ENCODE measurements at places on chromosomes 12 and 14.

DNA sequence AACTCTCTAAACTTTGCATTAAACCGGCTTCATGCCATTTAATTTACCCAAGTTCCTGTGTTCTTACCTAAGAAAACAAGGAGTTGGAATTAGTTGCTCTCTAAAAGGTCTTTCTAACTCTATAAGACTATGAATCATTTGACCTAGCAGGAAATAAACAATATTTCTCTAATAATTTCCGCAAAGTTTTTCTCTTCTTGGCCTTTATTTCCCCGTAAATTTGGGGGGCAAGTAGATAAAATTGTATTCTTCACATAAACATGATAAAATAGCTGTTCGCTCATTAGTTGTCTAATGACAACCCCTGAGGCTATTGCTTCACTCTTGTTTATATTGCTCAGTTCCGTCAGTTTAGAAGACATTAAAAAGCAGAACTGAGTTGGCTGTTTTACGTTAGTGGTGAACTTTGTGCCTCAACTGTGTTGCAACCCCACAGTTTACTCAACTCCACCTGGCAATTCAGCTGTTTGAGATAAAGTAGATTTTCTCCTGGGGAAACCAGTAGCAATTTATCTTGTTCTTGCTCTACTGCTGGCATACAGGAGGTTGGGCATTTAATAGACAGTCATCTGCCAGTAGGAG, 74.7 kb downstream of the BTG1 start:
- no peak for DNase-seq

DNA sequence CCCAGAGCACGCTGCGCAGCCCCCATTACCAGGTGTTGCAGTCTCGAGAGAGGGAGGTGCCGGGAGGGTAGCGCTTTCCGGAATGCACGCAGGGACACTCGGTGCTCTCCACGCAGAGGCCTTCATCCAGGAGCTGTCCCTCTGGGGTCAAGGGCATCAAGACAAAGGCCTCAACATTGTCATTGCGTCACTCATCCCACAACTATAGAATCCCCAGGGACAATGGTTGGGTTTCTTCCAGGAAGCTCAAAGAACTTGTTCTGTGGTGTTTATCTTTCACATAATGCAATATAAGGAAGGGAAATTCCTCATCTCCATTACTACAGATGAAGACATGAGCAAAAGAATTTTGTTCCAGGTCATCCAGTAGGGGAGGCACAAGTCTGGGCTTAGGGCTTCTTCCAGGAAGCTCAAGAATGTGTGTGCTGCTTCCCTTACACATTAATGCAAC, 52.1 kb downstream of the VWF start:
- peak; percentile 90 for DNase-seq

DNA sequence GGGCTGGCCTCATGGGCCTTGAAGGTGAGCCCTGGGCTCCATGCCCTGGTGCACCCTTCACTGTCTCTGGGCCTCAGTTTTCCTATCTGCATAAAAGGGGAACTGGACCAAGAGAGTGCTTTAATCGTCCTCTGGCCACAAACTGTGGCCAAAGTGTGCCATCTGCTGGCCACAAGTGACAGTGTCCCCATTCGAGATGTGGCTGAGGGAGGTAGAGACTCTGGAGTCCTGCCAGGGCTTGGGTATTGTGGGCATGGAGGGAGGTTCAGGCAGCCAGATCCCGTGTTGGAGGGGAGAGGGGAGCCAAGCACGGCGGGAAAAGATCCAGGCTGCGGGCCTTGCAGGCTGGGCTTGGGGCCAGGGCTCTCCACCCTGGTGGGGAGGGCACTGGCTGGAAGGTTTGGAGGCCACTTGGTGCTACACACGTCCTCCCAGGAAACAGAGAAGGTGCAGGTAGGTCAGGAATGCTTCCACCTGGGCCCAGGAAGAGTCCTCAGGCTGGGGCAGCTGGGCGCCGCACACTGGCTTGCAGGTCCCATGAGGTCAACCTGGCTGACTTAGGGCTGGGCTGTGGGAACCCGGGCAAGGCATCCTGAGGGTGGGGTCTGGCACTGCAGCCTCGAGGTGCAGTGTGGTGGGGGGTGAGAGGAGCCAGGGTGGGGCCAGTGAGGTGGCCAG, 7.3 kb upstream of the KIF26A start:
- peak; percentile 22 for DNase-seq

DNA sequence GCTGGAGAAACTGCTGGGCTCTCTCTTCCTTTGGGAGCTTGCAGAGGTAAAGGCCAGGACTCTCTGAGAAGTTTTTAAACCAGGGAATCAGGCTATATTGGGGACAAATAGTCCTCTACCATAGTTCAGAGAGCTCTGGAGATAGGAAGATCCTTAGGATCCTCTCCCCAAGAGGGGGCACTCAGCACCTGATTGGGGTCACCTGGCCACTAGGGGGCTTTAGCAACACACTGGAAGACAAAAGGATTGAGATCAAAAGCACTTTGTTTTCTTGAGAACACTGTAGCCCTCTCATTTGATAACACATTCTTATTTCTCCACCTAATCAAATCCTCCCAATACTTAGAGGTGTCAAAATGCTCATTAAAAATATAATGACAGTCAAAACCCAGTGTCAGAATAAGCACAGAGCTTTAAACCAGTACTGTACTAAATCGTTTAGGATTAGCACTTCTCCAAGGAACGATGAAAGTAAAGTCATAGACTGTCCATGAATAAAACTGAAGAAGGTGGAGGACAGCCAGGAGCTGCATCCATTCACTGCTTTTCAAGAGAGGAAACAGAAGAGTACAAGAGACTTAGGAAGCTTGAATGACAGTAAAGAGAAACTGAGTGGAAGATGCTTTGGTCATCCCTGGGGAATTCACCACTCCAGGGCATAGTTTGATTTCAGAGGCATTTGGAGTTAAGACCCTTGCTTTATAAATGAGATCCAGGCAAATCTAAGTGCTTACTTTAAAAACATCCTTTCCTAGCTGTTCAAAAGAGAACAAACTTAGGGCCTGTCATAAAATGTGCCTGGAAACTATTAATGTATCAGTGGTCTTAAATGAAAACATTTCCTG, 26.5 kb downstream of the BMP4 start:
- DNase-seq = peak; percentile 4

DNA sequence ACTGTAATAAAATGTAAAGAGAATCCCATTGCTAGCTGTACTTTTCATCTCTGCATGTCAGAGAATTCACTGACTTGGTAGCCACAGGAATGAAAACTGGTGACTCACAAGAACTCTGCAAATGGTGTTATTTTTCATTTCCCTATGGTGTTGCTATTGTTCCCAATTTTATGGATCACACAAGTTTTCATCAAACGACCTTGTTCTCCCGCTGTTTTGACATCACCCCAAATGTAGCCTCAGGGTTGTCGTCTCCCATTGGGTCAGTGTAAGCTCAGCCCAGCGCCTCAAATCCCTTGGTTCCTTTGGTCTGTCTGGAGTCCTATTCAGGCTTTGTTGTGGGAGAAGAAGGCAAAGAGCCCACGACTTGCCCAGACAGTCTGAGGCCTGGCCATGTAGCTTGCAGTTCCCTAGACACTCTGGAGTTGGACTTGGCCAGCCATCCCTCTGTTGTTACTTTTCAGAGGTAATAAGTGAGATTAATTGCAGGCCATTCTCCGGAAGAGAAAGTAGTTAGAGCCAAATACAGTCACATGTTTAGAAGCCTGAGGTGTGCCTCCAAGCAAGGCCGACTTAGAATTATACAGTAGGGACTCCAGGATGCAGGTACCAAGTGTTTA, 159.2 kb downstream of the TGFB3 start:
- DNase-seq = peak; percentile 88

GRCh38 chr14:95523051-95523814, 6.8 kb upstream of the SYNE3 start:
- DNase-seq = peak; percentile 60

- no peak for DNase-seq
Observed at GRCh38 chr12:76539727-76540126, 19.8 kb downstream of the OSBPL8 start.

DNA sequence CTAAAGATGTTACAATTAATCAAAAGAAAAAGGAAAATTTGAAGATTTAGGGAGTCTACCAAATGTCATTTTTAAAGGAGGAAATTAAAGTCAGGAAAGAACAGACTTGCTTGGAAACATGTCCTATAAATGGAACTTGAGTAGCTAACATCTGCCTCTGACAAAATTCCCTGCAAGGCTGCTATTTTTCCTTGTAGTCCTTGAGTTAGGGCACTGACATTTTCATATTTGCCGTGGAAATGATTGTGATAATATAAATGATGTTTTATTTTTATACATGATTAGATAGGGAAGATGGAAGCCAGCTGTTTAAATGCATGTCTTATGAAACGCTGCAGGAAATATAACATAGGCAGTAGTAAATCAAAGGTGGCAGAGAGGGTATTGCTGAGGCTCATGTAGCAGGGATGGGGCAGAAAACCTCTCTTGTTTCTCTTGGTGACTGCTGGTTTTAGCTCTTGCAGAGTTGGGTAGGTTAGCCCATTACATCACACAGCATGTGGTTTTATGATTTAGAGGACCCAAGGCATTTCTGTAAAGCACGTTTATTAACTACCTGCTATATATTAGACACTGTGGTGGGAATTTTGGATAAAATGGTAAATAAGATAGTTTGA, 21.7 kb downstream of the NUBPL start:
- DNase-seq = no peak

DNA sequence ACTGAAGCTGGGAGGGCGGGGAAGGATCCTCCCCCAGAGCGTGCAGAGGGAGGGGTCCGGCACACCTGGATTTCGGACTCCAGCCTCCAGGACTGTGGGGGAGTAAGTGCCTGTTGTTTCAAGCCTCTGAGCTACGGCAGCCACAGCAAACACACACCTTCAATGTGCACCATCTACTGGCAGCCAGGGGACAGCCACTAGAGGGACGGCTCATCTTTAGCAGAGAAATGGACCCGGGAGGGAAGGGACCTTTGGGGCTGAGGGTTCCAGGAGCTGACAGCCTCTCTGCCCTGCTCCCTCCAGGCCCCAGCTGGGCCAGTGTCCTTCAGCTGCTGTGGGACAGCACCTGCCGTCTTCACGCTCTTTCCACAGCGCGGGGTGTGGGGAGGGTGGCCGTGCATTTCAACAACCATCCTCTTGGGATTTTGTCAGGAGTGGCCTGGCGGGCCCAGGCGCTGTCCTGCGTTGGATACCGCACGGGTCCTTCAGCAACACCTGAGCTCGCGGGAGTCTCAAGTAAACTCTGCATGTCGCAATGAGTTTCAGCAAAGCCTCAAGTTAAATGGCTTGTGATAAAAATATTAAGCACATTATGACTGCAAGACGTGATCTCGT, 209.2 kb upstream of the C14orf180 start:
- DNase-seq = no peak

DNA sequence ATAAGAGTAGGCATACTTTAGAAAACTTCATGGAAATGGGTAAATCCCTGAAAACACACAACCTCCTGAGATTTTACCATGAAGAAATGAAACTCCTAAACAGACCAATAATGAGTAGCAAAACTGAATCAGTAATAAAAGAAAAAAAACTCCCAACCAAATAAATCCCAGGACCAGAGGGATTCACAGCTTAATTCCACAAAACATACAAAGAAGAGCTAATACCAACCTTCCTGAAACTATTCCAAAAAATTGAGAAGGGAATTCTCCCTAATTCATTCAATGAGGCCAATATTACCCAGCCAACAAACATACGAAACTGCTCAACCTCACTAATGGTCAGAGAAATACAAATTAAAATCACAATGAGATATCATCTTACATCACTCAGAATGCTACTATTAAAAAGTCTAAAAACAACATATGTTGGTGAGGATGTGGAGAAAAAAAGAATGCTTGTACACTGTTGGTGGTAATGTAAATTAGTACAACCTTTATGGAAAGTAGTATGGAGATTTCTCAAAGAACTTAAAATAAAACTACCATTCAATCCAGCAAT, 97.3 kb upstream of the ST8SIA1 start:
- no peak for DNase-seq

GRCh38 chr12:58283553-58283952, 342.2 kb downstream of the ATP23 start:
- no peak for DNase-seq

GRCh38 chr12:132966676-132967415, 10.7 kb upstream of the ZNF605 start:
- no peak for DNase-seq

DNA sequence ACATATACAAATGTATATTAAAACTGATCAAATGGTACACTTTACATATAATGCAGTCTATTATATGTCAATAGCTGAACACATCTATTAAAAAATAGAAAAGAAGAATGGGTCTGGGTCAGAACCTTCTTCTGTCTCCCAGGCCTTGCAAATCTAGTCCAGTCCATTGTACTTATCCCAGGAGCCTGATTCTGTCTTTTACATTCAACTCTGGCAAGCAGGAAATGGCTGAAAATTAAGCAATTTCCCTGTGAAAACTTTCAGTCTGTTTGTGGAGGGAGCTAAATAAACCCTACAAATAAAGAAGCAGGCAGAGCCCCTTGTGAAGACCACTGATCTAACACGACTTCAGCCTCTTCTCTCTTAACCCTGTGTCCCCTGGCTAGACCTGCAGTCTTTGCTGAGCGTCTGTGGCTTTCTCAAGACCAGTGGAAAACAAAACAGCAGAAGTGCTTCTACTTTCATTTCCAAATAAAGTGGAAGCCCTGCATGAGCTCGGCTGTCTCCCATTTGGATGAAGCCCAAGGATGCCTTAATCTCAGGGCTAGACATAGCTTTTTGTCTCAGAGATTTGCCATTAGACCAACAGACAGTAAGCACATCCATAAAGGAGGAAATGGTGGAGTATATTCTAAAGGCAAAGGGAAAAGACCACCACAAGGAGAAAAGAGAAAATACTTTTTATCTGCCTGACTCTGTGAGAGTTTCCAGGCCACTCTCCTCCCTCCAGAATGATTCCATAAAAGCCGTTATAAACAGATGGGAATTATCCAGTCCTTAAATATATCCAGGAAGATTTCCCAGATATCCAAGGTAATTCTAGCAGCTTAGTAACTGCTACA, 48.2 kb downstream of the CRACR2A start:
- DNase-seq = peak; percentile 42

GRCh38 chr12:29582146-29582545, 84.7 kb upstream of the OVCH1 start:
- no peak for DNase-seq

DNA sequence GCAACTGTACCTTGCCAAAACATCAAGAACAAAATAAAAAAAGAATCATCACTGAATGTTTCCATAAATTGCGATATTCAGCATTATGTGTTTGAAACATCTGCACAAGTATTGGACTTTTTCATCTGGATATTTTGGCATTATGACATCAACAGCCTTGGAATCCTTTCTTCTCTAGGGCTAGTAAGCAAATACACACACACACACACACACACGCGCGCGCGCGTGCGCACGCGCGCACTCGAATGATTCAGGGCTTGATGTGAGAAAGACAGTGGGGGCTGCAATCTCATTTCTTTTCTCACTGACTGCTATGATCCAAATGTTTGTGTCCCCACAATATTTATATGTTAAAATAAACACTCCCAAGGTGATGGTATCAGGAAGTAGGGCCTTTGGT, 90.0 kb upstream of the SLC38A4 start:
- DNase-seq = no peak
